GM23338 (cell line): ENCODE measurements at places on chromosomes 1 and 21. TPM values are rescaled to one million over a fixed set of nuclear protein-coding genes. Genes with fewer than 3 reads are reported as not detected.

GRCh38 chr1:4616831-4617465 is 37.5 kb upstream of the AJAP1 start:
- no peaks in the 10 kb centered on the region for H3K27me3 ChIP-seq
- H3K36me3 ChIP-seq: 0 out of 2 replicates have a peak, but pooled peaks cover 3% of the 10 kb centered on the region
- H3K27ac ChIP-seq: no peak overlapping the region
- H3K4me3 ChIP-seq: no peak overlapping the region
- H3K4me1 ChIP-seq: no peaks in the 10 kb centered on the region

Gene HENMT1
- total RNA-seq: 7.0 and 9.7 TPM in 2 replicates

DNA sequence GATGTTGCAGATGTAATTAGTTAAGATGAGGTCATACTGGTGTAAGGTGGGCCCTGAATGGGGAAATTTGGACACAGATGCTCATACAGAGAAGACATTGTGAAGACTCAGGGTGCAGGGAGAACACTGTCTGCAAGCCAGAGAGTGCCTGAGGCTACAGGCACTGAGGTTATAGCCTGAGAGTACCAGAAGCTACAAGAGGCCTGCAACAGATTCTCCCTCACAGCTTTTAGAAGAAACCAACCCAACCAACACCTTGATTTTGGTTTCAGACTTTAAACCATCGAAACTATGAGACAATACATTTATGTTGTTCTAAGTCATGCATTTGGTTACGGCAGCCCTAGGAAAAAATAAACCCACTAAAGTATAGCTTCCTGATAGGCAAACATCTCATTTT is 321.7 kb upstream of the USP25 start:
- H3K27me3 ChIP-seq: no peaks in the 10 kb centered on the region
- H3K4me1 ChIP-seq: no peaks in the 10 kb centered on the region
- no peak overlapping the region for H3K27ac ChIP-seq
- DNase-seq: no peak

Gene SYT6
- total RNA-seq: 41.7 and 42.6 TPM in 2 replicates

DNA sequence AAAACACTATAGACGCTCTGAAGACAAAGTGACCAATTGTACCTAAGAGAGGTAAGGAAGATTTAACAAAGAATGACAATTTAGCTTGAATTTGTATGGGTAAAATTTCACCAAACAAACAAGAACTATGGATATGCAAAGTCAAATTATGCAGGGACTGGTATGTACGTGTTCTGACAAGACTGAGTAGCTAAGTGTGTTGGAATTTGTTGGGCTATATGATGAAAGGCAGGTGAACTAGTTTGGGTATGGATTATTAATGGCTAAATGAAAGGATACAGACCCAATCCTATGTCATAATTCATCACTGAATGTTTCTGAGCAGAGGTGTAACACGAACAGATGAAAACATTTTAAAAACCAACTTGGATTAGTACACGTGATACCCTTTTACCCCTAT is 7.6 kb downstream of the DNTTIP2 start:
- H3K27me3 ChIP-seq: no peaks in the 10 kb centered on the region
- peaks cover 64% of the 10 kb centered on the region for H3K36me3 ChIP-seq
- H3K4me3 ChIP-seq: no peak overlapping the region
- H3K27ac ChIP-seq: no peak overlapping the region
- DNase-seq: no peak
- no peaks in the 10 kb centered on the region; the same call in 1 of the 2 replicates for H3K4me1 ChIP-seq

GRCh38 chr1:99735852-99736251 is 30.6 kb downstream of the FRRS1 start:
- no peak for DNase-seq
- no peaks in the 10 kb centered on the region for H3K36me3 ChIP-seq
- H3K27ac ChIP-seq: no peak overlapping the region
- no peaks in the 10 kb centered on the region for H3K27me3 ChIP-seq

Gene MXRA8
- 11.7 and 17.2 TPM in 2 replicates for total RNA-seq

Gene CBR3
- 4.0 and 4.6 TPM in 2 replicates for total RNA-seq

Gene LAX1
- total RNA-seq: not detected in 2 replicates

DNA sequence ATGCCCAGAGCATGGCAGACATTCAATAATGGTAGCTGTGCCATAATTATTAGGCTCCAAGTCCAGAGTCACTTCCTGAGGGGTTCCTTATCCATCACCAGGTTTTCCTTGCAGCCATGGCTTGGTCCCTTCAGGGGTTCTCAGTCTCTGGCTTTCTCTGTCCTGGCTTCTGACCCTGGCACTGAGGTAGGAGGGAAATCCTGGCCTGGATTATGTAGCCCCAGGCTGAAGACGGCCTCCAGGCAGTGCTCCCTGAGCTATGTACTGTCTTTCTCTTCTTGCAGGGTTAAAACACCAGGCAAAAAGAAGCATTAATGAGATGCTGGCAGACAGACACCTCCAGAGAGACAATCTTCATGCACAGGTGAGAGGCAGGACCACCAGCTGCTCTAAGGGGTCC is 9.5 kb upstream of the PADI3 start:
- no peak overlapping the region for H3K4me3 ChIP-seq
- H3K27me3 ChIP-seq: no peaks in the 10 kb centered on the region

DNA sequence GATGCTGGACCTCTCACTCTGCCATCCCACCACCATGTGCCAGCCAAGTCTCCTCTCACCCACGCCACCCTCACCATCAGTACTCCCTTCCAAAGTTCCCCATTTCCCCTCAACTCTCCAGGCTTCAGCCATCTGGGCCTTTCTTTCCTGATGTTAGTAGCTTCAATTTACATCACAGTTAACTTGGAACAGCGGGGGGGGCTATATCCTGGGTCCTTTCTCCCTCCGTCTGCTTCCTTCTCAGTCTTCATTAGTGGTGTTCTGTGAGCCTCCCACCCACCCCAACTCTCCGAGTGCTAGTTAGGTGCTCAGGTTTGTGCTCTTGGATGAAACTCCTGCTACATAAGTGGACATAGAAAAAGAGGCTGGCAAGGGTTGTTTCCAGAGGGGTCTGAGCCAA is 31.9 kb downstream of the KCNC4 start:
- H3K4me3 ChIP-seq: 0 out of 2 replicates have a peak overlapping the region, but pooled peaks have one; percentile 28
- no peak overlapping the region for H3K27ac ChIP-seq
- H3K4me1 ChIP-seq: peaks cover 34% of the 10 kb centered on the region
- 0 out of 2 replicates have a peak, but pooled peaks cover 9% of the 10 kb centered on the region for H3K27me3 ChIP-seq
- H3K36me3 ChIP-seq: no peaks in the 10 kb centered on the region

Gene RAB42
- 17.7 and 22.5 TPM in 2 replicates for total RNA-seq

DNA sequence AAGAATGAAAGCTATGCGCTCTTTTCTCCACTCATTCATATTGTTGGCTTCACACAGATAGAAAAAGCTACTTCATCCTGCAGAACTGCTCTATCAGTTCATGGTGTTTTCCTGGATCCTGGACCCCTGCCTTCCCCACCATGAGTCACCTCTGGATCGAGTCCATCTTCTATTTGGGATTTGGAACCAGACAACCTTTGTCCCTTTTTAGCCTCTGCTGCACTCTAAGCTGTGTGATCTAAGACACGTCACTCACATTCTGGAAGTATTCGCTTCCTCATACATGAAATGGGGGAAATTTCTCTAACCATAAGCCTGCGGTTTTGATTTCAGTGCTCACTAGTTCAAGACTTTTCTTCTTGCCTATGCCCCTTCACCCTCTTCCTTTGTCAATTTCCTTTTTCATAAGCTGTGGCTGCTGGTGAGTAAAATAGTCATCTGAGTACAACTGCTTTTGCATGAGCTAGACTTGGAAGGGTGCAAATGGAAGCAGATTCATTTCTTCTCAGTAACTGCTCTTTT is 14.1 kb upstream of the DEGS1 start:
- no peak overlapping the region for H3K27ac ChIP-seq
- no peak overlapping the region for H3K4me3 ChIP-seq
- DNase-seq: no peak
- H3K27me3 ChIP-seq: no peaks in the 10 kb centered on the region
- H3K36me3 ChIP-seq: no peaks in the 10 kb centered on the region
- H3K4me1 ChIP-seq: peaks cover 18% of the 10 kb centered on the region
